Fibroblast of skin of back (primary cell): ENCODE measurements at places on chromosomes 7 and 10.

DNA sequence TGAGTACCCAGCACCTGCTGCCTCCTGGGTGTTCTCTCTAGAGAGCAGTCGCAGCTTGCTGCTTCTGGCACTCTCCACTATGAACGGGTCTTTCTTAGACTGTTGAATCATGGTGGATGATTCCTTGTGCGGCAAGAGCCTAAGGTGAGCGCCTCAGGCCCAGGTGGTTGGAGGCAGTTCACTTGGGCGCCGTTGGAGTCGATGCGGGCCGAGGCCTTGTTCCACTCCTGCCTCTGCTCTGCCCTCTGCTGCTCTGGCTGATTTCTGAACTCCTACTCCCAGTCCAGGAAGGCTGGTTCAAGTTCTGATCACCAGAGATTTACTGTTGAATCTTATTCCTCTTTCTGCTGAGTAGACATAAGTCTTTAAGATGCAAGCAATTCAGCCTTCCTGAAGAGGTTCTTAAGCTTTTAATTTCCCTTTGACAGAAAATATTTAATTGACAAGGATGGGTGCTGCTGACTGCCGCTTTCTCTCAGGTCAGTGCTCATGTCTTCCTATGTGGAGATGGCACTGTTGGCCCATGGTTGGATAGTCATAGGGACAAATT, 10.4 kb downstream of the YKT6 start:
- no peak for DNase-seq

GRCh38 chr7:14931511-14932215, 29.1 kb upstream of the DGKB start:
- no peak for DNase-seq

- peak; percentile 4 for DNase-seq
Measured at GRCh38 chr10:57972783-57973182, 294.9 kb downstream of the IPMK start.

DNA sequence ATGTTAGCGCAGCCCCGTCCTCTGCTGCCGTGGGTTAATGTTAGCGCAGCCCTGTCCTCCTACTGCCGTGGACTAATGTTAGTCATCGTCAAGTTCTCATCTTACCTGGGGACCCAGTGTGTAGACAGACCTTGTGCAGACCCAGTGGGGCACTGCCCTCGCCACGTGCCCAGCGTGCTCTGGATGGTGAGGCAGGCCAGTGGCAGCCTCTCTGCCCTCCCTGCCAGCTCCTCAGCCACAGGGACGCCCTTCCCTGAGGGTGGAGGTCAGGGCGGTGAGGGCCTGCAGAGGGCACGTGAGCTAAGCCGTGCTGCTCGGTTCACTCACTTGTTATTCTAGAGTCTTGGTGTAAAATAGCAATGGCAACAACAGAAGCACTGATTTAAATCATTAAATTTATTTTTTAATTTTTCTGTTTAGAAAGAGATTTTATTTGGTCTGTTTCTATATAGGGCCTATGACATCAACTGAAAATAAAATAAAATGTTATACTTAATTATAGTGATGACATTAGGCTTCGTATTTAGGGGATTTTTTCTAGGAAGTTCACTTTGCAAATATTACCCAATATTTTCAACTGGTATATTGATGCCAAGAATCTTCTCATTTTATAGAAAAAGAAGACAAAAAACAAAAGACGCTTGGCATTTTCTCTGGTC, 48.4 kb downstream of the NKX6-2 start:
- no peak for DNase-seq

DNA sequence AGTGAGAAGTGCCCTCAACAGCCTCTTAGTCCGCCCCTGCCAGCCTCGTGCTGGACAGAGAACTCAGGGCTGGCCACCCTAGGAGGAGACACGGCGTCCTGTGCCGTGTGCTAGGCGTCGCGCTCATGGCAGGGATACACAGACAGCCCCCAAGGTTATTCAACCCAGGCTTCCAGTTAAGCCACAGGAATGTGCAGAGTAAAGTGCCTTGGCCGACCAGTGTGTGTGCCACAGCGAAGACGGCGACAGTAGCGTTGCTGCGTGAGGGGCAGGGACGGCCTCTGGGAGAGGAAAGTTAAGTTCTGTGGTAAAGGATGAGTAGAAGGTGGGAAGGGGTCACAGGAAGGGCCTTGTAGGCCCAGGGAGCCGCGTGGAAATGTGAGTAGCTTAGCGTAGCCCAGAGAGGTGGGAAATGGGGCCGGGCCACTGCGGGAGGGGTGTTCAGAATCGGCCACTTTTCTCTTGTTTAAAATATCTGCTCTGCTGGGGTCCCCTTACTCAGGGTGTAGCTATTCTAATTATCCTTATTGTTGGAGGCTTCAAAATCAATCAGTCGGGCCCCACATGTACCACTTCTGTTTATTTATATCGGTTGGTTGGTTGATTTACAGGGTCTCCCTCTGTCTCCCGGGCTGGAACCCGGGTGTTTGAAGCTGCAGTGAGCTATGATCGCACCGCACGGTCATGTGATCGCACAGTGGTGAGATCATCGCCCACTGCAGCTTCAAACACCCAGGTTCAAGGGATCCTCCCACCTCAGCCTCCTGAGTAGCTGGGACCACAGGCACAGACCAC, 24.5 kb downstream of the TMEM120A start:
- no peak for DNase-seq

GRCh38 chr10:102240467-102241031, 763 bp downstream of the PITX3 start:
- DNase-seq, result no peak

DNA sequence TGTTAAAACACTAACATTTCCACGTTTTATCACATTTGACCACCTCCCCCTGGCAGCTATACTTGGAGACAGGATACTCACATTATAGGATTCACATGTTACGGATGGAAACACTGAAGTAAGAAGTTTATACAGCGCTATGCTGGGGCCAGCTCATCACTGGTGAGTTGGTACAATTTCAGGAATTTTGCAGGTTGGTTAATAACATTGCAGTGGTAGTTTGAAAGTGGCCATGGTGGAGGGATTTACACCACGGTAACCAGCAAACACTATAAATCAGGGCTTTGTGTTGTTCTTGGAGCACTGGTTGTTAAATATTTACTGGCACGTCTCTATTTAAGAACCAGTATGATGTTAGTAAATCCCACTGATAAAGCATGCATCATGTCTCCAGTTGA, 174.0 kb downstream of the GFRA1 start:
- DNase-seq, result no peak

- no peak for DNase-seq
Measured at GRCh38 chr10:32148864-32149251, 92.6 kb upstream of the KIF5B start.

DNA sequence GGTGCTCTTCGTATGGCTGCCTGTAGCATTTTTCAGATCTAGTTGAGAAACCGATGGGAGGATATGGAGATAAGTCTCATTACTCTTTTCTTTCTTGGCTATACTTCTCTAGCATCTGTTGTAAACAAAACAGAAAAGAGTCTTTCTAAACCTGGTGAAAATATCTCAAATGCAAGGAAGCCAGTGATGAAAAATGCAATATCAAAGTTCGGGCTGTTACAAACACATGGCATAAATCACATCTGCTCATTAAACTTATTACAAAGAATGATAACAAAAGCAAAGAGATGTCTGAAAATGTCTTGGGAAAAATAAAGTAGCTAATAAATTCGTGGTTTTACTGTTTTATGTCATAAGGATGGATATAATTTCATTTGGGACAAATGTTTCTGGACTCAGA, 71.8 kb upstream of the IGFBP3 start:
- no peak for DNase-seq

GRCh38 chr10:21184984-21185383, 287.9 kb upstream of the NEBL start:
- no peak for DNase-seq

- DNase-seq, result no peak
Measured at GRCh38 chr10:121250995-121251764, 347.1 kb downstream of the FGFR2 start.

GRCh38 chr7:153447011-153447410, 605.2 kb upstream of the DPP6 start:
- no peak for DNase-seq
